Stimulated activated CD4-positive, alpha-beta T cell treated with anti-CD3 and anti-CD28 coated beads, Interleukin-1b, Interleukin-23, amount 100 ng/mL, for 1 hour (primary cell): ENCODE measurements at places on chromosomes 5 and 9.

DNA sequence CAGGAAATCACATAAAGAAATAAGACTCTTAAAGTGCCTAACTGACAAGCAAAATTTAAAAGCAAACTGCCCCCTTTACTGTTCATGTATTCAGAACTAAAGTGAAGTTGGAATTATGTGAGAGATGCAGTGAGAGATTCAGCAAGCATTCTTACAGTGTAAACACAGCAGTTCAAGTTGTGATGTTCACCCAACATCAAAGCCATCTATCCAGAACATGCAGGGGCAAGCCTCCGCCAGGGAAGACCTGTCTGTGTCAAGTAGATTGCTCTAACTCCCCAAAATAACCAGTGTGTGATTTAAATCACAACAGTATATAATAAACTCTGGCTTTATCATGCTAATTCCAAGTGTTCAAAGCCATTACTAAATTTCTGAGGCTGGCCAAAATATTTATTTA, 233.3 kb downstream of the BNC2 start:
- DNase-seq = no peak

DNA sequence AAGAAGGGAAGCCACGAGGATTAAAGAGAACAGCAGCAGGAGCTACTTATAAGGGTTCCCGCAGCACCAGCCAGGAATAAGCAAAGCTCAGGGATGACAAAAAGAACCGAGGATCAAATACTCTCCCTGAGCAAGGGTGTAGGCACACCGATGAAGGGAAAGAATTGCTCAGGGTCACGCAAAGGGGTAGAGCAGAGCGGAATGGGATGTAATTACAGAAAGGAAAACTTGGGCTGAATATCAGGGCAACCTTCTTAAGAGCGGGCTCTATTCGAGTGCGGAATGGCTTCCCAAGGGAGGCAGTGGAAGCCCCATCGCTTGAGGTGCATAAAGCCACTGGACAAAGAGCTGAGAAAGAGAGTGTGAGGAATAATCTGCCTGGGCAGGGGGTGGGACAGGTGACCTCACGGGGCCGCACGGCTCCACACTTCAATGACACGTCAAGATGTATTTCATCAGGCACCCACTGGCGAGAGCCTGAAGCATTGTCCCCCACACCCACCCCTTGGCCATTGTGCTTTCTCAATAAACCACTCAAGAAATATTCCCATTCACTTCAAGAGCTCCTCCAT, 162.2 kb downstream of the EBF1 start:
- DNase-seq = no peak

DNA sequence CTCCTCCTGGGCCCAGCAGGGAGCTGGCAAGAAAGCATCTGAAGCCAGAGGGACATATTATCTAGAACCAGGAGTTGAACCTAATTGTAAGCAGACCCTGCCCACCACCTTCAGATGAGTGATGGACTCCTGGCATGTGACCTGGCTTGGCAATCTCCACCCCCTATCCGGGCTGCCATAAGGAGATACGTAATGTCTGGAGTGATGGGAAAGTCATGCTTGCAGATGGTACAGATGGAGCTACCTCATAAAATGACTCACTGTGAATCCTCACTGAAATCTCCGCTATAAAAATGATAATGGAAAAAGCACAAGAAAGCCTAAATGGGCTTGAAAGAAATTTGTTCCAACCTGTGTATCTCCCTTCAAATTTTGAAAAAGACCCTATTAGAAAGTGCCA, 157.5 kb downstream of the DMRT2 start:
- no peak for DNase-seq

GRCh38 chr9:37426846-37427245, 4.3 kb downstream of the GRHPR start:
- no peak for DNase-seq

GRCh38 chr5:174057206-174057605, 11.7 kb downstream of the NSG2 start:
- no peak for DNase-seq

DNA sequence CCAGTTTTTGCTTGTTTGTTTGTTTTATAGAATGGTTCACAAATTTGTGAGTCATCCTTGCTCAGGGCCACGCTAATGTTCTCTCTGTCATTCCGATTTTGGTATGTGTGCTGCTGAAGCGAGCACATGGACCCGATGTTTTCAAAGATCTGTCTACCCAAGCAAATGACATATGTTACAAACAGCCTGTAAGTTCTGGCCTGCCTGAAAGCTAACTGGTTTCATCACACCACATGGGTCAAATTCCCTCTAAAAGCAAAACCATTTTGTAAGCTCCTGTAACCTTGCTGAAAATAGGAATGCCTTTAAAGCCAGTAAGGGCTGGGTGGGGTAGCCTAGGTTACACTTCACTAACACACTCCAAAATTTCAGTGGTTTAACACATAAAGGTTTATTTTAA, 25.4 kb downstream of the DMRT3 start:
- DNase-seq = no peak

- no peak for DNase-seq
Observed at GRCh38 chr9:6977761-6978160, 220.0 kb downstream of the KDM4C start.

GRCh38 chr9:87113874-87114273, 166.6 kb upstream of the GAS1 start:
- DNase-seq = no peak

- no peak for DNase-seq
Observed at GRCh38 chr9:132798817-132799790, 79.0 kb downstream of the AK8 start.

DNA sequence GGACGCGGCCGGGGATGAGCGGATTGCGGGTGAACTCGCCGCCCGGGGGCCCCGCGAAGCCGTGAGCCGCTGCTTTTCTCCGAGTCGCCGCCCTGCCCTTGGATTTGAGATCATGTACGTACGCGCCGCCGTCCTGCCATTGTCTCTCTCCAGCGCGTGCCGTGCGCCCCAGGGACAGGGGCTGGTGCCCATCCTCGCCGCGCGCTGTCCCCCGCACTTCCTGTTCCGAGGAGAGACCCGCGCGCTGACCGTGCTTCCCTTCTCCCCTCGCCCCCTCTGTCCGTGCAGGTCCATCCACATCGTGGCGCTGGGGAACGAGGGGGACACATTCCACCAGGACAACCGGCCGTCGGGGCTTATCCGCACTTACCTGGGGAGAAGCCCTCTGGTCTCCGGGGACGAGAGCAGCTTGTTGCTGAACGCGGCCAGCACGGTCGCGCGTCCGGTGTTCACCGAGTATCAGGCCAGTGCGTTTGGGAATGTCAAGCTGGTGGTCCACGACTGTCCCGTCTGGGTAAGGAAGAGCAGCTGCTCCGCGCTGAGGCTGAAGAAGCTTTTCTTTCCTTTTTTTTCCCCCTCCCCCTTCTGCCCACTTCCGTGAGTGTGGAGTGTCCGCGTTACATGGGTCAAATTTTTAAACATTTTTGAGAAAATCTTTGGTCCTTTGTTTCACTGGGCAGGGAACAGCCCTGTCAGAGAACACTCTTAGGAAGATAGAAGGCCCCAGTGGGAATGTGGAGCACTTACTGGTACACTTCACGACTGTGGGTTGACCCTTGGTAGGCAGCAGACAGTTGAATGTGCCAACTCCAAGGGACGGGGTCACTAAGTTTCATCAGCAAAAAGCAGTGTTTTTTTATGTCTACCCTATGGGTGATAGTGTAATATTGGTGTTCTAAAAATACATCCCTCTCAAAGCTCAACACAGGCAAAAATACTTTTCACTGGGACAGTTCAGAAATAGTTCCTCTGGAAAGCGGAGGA, 727 bp downstream of the RHOBTB3 start:
- no peak for DNase-seq

DNA sequence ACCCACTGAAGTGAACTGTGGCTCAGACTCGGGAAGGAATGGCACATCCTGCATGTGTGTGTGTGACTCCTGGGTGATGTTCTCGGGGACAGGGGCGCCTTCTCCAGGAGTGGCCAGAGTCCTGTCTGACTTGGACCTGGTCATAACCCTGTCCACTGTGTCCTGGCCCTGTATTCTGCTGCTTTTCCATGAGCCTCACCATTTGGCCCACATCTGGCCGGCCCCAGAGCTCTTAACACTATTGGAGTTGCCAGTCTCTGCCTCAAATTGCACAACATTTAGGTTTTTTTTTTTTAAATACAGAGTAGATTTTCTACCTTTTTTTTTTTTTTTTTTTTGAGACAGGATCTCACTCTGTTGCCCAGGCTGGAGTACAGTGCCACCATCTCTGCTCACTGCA, 278.3 kb upstream of the TUT7 start:
- no peak for DNase-seq

DNA sequence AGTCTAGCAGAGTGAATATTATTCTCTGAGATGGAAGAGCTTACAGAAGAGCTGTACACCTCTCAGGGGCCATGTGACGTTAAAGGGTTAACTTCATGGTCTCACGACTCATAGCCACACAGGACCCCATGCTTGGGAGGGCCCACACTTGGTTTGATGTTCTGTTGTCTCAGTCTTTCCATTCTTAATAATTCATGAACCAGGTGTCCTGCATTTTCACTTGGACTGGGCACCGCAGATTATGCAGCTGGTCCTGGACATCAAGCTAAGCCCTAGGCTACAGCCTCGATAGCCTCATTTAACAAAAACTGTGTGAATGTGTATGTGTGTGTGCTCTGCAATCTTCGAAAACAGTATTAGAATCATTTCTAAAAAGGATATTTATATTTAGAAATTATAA, 323.5 kb downstream of the PLK2 start:
- no peak for DNase-seq

GRCh38 chr5:128455841-128456361, 82.1 kb downstream of the FBN2 start:
- no peak for DNase-seq

DNA sequence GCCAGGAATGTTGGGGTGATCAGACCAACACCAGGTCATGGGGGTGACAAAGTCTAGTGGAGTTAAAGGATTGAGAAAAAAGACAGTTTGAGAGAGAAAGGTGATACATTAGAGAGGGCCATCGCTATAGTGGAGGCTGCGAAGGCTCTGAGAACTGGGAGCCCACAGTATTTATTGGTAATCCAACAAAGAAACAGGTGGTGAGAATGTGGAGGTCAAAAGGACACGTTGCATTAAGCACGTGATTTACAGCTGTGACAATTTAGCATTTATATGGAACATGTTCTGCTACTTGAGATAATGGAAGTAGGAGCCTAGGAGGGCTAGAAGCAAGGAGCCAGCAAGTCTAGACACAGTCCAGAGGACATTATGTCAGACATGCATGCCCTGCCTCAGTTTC, 2086.5 kb upstream of the C9orf72 start:
- no peak for DNase-seq

GRCh38 chr5:72510610-72511181, 3.5 kb upstream of the ZNF366 start:
- no peak for DNase-seq

- no peak for DNase-seq
Observed at GRCh38 chr5:95934207-95934804, 27.3 kb downstream of the ELL2 start.

DNA sequence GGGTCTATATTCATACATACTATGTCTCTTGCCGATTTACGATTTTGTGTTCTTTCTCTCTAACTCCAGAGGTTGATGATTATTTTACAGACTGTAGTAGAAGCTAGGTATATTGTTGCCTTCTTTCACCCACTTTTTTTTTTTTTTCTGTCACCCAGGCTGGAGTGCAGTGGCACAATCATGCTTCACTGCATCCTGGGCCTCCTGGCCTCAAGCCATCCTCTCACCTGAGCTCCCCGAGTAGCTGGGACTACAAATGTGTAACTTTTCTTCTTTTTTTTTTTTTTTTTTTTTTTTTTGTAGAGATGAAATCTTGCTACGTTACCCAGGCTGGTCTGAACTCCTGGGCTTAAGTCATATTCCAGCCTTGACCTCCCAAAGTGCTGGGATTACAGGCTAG, 96.2 kb downstream of the CHSY3 start:
- DNase-seq = no peak

DNA sequence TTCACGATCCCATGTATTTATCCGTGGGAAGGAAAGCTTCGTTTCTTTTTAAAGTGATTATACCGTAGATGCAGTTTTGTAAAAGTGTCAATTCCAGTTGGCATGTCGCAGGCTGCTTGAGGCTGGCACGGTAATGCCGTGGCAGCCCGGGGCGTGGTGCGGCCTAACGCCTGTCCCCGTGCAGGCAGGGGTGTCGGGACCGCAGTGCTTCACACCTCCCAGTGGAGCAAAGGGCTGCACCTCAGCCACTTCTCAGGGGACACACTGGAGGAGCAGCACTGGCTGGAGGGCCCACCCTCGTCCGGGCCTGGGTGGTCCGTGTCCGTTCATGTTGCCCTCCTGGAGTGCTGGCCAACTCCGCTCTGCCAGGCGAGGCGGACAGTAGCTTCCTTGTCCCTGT, 103.2 kb downstream of the RXRA start:
- no peak for DNase-seq

DNA sequence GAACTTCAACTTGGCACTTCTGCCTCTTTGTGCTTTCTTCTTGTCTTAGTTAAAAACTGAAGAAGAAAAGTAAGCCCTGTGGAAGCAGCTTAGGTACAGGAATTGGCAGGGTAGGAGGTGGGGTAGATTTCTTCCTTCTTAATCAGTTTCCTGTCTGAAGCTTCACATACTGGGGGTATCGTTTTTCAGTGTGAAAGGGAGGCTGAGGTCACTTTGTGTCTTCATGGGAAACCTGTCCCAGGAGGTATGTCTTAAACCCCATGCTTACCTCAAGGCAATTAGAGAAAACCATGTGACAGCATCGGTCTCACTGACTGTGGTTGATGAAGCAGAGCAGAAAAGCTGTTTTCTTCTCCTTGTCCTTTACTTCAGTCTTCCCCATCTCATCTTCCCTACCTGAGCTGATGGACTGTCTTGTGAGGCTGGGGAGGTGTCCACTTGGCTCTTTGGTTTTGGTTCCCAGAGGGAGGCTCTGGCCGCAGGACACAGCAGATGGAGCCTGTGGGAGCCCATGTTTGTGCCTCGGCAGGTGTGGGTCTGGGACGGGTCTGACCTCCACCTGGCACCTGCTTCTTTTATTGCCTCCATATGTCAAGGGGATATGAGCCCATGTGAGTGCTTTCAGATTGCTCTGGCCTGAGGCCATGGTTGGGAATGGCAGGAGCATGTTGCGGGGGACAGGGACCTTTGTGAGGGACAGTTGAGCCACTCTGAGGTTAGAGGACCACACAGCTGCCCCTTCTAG, 47.0 kb downstream of the SH3GL2 start:
- DNase-seq = no peak

GRCh38 chr9:38154501-38155421, 85.7 kb upstream of the SHB start:
- no peak for DNase-seq

GRCh38 chr9:126832440-126832839, 27.6 kb downstream of the ZBTB43 start:
- no peak for DNase-seq

DNA sequence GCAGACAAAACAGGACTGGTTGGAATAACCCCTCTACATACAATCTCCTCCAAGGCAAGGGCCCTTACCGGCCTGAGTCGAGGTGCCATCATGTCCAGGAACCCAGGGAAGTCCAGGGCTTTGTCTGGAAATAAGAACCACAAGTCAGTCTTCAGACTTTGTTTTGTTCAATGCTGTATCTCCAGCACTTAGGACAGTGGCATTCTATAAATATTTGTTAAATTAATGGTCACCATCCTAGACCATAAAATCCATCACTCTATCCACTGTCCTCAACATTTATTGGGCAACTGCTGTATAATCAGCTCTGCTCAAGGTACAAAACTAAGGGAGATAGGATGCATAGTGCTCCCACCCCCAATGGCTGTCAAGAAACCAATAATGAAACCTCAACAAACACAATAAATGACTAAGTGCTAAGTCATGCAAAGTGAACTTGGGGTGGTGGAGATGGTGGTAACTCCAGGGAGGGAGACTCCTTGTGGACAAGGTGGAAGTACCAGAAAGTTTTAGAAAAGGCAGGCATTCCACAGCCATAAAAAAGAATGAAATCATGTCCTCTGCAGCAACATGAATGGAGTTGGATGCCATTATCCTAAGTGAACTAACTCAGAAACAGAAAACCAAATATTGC, 5.0 kb downstream of the RELL2 start:
- DNase-seq = no peak
